T-helper 2 cell (primary cell): ENCODE measurements at places on chromosomes 2 and 18.

DNA sequence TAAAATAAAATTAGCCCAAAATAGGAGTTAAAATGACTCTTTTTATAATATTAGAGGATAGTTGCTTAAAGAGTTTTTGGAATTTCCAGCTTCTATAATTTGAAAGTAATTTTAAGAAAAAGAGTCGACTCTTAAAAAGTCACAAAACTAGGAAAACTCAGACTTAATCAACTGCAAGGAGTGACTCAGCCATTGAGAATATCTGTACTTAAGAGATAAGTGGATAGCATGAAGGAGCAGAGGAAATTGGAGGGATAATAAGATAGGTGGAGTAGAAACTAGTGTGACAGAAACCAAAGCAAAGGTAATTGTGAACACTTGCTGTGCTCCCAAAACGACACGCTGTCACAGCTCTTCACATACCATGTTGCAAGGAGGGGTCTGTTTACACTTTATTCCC is 8.4 kb downstream of the RSAD2 start:
- DNase-seq, result no peak

DNA sequence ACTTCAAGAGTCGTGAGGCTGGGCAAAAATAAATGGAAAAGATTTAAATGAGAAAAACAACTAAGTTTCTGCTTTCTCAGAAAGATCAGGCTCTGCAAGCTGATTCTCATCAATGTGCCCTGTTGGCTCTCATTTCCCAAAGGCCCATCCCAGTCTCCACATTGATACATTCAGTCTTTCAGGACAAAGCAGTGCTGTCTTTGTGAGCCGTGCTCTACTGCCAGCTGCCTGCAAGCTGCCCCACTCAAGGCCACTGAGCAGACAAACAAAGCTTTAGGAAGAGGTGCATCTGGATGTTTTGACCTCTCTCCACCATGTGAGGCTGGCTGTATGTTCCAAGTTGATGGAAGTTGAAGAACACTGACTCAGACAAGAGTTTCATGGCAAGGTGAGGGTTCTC is 48.8 kb downstream of the FSHR start:
- DNase-seq, result no peak

- no peak for DNase-seq
Observed at GRCh38 chr18:76421685-76422078, 73.4 kb downstream of the ZNF516 start.

- no peak for DNase-seq
Observed at GRCh38 chr2:19434413-19434812, 76.0 kb upstream of the OSR1 start.

DNA sequence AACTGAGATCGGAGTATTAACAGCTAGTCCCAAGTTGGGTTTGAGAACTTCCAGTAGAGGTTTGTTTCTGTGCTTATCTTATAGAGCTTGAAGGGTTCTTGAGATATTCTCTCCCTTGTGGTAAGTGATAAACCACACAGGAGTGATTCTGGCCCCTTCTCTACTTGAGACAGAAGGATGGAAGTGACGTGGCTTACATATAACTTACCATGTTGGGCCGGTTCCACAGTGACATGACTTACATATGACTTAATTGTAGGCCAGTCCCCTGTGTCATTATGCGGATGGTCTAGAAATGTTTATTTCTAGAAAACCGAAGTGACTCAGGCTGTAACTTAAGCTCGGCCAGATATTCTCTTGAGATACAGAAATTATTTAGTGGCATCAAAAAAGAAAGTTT is 62.7 kb downstream of the TRAPPC12 start:
- no peak for DNase-seq
